ENCODE measurements at places on chromosomes 6 and 20. TPM values are rescaled to one million over a fixed set of nuclear protein-coding genes. Genes with fewer than 3 reads are reported as not detected.

- peak; percentile 40 for DNase-seq
Measured at GRCh38 chr20:18705910-18706309, 107.7 kb upstream of the SCP2D1 start.

DNA sequence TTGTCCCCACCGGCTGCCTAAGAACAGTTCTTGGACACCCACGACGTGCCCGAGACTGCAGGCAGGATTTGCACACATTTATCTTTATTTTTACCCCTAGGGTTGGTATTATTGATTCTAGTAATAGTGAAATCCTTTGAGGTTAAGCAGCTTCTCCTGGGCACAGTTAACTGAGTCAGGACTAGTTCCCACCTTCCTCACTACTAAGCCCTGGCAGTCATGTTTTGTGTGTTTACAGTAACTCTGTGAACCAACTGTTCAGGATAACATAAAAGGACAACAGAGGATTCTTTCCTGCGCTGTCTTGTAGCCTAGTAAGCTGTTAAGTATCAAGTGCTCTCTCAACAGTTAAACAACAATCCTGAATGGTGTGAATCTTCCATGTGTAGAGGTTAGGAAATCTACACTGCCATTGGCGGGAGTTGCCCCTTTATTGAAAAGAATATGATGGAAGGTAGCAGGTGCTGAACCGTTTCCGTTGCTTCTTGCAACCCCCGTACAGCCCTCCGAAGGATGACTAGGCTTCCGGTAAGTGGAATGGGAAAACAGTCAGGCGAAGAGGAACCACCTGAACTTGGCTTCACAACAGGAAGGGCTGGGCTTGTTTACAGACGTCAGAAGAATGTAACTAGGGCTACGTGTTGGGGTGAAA lies 979 bp upstream of the SOD2 start:
- peak; percentile 36 for DNase-seq

GRCh38 chr20:31823360-31824124 lies 4.4 kb downstream of the MYLK2 start:
- no peak for DNase-seq

GRCh38 chr20:24721891-24722568 lies 227.0 kb upstream of the CST7 start:
- DNase-seq: no peak

DNA sequence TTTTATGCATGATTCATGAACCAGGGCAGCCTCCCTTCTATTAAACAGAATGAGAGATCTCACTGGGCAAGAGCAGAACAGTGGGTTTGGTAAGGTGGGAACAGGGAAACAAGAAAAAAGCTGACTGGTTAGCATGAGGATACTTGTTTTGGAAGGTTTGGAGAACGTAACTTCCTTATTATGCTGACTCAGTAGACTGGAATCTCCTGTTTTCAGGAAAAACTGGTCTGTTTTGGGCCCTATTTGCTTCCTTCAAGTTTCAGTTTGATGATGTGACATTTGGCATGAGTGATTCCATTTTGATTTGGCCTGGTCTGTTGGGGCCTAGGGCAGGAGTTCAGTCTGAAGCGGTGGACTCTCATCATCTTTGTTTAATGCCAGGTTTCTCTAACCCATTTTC lies 172.0 kb downstream of the MYLK4 start:
- peak; percentile 34 for DNase-seq

- peak; percentile 90 for DNase-seq
Measured at GRCh38 chr6:117496383-117496990, 14.0 kb downstream of the DCBLD1 start.

GGTLC1 gene
- total RNA-seq: not detected

CDSN gene
- total RNA-seq: not detected

TUBB2B gene
- 13.3 TPM for total RNA-seq

ANKRD66 gene
- total RNA-seq: not detected

MEP1A gene
- total RNA-seq: not detected

All from IMR-90 (cell line).